ENCODE measurements at places on chromosomes 5 and 9.

- DNase-seq, result no peak
Measured at GRCh38 chr9:88777498-88778312, 213.6 kb upstream of the S1PR3 start.

DNA sequence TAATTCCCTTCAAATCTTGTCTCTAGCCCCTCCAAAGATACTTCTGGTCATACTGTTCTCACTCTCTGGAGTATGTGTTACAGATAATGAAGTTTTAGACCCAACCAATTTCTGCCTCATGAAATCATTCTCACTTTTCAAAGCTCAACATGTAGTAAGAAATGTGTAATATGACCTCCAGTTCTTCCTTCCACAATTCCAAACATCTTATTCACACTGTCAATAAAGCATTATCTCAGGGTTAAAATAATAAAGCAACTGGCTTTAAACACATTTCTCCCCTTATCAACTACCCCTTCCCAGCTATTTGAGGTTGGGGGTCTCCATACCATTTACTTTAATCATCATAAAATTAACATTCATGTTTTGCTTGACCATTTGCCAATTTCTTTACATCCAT lies 654.1 kb downstream of the RAB3C start:
- no peak for DNase-seq

- no peak for DNase-seq
Measured at GRCh38 chr5:150065886-150066285, 20.5 kb downstream of the CSF1R start.

DNA sequence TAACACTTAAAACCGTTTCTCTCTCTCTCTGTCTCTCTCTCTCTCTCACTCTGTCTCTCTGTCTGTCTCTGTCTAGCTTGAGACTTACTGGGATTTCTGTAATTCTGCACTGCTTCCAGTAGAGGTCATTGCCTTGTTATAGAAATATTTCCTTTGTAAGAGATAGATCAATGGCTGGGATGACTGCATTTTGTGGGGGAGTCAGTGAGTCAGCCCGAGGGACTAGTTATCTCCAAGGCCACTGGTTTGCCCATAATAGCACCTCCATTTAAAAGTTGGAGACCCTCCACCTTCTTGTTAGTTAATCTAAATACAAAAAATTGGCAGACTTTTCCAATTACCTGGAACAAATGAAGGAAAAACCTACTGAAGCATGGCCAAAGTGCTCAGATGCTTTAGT lies 547.2 kb downstream of the LRRC70 start:
- no peak for DNase-seq

DNA sequence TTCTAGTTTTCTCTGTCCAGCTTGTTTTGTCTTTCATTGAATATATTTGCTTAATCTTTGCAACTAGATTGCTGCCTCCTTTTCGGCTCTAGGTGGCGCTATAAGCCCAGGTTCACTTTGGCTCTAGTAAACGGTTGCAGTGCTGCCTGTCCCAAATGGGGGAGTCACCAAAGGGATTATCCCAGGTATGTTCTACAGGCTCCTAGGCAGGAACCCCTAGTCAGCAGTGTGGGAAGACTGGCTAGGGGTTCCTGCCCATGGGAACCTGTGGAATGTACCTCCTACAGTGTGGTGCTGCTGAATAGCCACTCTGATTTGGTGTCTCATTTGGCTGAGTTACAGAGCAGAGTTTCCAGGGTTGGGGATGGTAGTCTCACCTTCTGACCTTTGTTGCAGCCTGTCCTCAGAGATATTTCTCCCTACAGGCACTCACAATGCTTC lies 85.2 kb downstream of the ARSB start:
- DNase-seq, result peak; percentile 43

- no peak for DNase-seq
Measured at GRCh38 chr9:131279196-131279862, 3.0 kb upstream of the FAM78A start.

- no peak for DNase-seq
Measured at GRCh38 chr9:132774886-132775285, 103.2 kb downstream of the AK8 start.

DNA sequence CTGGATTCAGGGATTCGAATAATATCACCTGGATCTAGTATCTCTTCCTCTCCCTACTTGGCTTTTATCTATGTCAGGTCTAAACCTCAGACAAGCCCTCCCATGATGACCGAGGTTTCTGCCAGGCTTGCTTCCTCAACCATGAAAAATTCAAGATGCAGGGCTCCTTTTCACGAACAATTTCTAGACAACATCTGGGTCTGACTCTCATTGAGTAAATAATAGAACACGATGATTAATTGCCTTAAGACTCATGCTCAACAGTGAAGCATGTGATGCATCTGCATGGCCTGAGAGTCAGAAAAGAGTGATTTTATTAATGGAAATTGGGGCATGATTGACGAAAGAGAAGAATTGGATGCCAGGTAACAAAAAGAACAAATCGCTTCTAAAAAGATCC lies 277.2 kb upstream of the ZNF608 start:
- no peak for DNase-seq
